ENCODE measurements at places on chromosomes 7 and 10. TPM values are rescaled to one million over a fixed set of nuclear protein-coding genes. Genes with fewer than 3 reads are reported as not detected.
A peak's percentile ranks its signal among the peaks of the same experiment; 100 is the strongest.

Gene ZFAND2A
- total RNA-seq = 18.7 TPM

- peak; percentile 72 for DNase-seq
Observed at GRCh38 chr7:105890290-105890997, 14.0 kb upstream of the ATXN7L1 start.

GRCh38 chr7:103593691-103594090 is 147.7 kb upstream of the SLC26A5 start:
- DNase-seq = no peak

GRCh38 chr7:74554178-74554577 is 100.5 kb downstream of the GTF2IRD1 start:
- DNase-seq = peak; percentile 17

DNA sequence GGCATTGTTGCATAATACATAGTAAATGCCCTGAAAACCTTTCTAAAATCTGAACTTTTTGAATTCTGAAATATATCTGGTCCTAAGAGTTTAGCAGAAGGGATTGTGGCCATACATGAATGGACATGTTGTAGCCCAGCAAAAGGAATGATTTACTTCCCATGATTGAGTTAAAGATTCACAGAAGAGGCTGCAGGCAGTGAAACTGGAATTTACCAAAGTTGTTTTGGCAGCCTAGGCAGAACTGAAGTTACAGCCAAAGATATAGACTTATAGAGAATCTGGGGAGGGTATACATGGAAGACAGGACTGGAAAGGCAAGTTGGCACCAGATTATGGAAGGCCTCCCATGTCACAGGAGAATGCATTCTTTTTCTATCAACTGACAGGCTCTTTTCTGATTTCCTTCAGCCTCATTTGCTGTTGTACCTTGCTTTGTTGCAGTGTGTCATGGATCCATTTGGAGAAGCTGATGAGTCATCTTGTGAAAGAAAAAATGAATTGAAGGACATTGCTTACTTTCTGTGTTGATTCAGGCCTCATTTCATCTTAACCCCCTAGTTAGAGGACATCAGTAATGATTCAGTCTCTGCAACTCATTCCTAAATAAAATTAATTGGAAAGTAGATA is 356.2 kb upstream of the LRGUK start:
- DNase-seq = peak; percentile 47

All from fibroblast of lung (primary cell).